Activated CD4-positive, alpha-beta T cell treated with anti-CD3 and anti-CD28 coated beads, Interleukin-2, amount 50 U/mL, for 1 hour (primary cell): ENCODE measurements at places on chromosomes 6 and 20.

DNA sequence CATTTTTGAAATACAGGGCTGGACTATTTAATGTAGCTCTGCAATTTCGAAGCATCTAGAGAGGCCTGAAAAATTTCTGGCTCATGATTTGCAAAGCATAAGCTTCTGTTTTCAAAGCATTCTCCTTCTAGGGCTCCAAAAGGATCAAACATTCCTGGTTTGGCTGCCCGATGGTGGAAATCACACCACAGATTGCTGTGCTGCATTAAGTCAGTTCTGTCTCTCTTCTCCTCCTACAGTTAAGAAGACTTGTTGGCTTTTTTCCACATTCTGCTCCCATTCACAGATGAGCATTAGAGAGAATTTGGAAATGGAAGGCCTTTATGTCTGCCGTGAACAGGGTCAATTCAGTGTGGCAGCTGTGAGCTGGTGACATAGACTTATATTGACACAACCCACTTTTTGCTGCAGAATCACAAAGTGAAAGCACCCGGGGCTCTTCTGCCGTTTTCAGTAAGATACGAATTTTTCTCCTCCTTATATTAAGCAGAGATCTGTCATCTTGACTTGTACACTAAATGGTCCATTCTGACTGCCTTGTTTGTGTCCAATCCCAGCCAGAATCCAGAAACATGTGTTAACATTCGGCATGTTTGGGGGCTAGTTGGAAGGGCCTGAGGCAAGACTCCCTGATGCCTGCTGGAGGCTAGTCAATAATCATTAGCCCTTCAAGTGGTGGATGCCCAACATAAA, 330.8 kb upstream of the DEFB112 start:
- no peak for DNase-seq

GRCh38 chr20:59972037-59972801, 14.0 kb downstream of the CDH26 start:
- no peak for DNase-seq

DNA sequence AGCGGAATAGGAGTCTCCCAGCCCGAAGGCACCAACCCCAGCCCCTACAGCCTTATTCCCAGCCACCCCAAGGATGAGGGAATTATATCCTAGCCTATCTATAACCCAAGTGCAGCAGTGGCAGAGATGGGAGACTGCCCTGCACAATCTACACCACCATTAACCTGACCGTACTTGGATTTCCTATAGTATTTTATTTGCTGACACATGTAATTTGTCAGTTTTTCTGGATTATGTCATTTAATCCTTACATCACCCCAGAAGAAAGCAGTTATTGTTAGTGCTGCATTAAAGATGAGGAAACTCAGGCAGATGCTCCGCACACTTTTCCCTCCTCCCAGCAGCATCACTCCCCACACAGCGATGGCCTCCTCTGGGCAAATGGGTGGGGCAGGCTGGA, 6.0 kb downstream of the BFSP1 start:
- no peak for DNase-seq

DNA sequence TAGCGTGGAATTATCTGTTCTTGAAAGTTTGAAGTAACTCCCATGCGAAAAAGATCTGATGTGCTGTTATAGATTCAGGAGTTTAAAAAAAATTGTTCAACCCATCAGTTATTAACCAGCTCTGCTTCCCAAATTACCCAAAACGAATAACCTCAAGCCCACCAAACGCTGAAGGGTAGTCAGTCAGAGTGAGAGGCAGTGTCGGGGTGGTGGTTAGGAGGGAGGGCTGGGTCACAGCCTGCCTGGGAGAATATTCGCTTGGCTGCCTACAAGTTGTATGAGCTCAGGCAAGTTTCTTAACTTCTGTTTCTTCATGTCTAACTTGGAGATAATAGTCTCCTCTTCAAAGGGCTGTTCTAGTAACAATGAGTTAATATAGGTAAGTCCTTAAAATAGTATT, 114.6 kb downstream of the JPH2 start:
- DNase-seq: no peak

- DNase-seq: peak; percentile 76
Observed at GRCh38 chr20:56358600-56359211, at the start of gene FAM210B. Gene FAM210B (plus strand): TSS chr20:56358974. CDS start chr20:56359006, 32 bp downstream.

- no peak for DNase-seq
Observed at GRCh38 chr20:47703748-47704147, 81.5 kb downstream of the SULF2 start.

DNA sequence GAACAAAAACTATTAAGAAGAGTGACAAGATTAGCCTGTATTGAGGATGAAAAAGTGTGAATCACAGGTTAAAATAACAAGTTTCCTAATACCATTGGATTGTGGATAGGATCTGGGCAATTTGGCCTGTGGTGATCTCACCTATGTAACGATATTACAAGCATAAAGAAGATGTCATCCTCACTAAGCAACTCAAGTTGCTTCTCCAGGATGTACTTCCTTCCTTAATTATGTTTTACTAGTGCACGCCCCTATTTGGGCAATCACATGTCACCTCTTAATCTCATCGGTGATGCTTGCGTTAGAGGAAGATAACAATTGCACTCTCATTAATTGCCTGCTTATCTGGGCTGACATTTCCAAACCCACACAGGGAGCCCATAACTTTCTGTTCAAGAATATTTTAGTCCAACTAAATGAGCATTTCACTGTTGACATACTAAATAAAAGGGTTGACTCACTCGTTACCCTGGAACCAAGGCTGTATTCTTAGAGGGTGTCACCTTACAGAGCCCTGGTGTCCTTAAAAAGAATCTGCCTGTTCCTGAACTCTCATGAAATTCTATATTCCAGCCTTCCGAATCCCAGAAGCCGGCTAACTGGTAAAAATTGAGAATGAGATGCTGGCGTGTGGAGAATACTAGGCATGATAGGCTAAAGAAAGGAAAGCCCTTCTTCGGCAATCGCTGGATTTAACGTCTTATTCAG, 88.2 kb upstream of the ATXN1 start:
- DNase-seq: no peak

DNA sequence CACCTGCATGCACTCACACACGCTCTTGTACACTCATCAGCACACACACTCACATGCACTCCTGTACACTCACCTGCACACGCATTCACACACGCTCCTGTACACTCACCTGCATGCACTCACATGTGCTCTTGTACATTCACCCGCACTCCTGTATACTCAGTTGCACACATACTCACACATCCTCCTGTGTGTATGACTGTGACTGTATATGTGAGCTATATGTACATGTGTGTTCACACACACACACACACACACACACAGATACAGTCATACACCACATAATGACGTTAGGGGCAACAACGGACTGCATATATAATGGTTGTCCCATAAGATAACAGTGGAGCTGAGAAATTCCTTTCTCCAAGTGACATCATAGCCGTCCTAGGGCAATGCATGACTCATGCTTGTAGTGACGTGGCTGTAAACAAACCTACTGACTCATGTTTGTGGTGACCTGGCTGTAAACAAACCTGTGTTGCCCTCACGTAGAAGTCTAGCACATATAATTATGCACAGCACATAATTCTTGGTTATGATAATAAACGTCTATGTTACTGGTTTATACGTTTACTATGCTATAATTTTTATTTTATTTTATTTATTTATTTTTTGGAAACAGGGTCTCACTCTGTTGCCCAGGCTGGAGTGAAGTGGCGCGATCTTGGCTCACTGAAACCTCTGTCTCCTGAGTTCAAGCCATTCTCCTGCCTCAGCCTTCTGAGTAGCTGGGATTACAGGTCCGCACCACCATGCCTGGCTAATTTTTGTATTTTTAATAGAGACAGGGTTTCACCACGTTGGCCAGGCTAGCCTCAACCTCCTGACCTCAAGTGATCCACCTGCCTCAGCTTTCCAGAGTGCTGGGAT, 22.8 kb upstream of the TAF4 start:
- DNase-seq: no peak

- no peak for DNase-seq
Observed at GRCh38 chr6:134170844-134171243, 118.4 kb upstream of the SLC2A12 start.

DNA sequence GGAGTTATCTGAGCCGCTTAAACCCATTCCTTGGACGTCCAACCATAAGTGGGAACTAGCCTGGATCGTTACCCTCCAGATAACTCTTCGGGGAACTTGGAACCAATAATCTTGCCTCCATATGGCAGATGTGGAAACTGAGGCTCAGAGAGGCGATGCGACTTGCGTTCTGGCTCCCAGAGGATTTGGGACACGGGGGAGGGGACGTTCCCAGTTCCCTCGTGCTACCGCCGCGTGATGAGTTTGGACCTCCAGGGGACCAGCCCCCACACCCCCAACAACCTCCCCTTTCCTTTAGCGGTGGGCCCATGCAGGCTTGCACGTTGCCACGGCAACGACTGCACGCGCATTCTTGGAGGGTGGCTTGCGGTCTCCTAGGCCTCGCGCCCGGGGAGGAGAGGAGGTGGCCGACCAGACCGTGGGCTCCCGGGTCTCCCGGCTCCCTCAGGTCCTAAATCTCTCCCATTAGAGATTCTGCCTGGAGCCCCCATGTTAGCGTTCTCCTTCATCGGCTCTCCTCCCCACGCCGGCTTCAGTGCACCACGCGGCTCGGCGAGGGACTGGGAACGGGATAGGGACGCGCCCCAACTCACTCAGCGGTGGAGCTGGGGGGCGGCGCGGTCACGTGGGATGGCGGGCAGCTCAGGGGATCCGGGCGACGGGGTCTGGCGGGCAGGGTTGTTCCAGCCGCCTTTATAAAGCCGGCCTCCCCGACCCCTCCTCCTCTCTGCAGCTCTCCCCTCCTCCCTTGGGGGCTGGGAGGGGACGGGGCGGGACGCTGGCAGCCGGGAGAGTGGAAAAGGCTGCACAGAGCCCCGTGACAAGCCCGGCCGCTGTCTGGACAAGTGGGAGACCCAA, at the start of gene PLTP:
Gene PLTP, minus strand, starts transcription at position 670 of the 858 bp plus-strand sequence. CDS start 703 bp downstream, outside the sequence.
- DNase-seq: peak; percentile 25

GRCh38 chr6:131950767-131951575, at the start of gene CCN2:
Gene CCN2 (minus strand): TSS chr6:131951372. CDS start chr6:131951172, 200 bp downstream.
- no peak for DNase-seq

DNA sequence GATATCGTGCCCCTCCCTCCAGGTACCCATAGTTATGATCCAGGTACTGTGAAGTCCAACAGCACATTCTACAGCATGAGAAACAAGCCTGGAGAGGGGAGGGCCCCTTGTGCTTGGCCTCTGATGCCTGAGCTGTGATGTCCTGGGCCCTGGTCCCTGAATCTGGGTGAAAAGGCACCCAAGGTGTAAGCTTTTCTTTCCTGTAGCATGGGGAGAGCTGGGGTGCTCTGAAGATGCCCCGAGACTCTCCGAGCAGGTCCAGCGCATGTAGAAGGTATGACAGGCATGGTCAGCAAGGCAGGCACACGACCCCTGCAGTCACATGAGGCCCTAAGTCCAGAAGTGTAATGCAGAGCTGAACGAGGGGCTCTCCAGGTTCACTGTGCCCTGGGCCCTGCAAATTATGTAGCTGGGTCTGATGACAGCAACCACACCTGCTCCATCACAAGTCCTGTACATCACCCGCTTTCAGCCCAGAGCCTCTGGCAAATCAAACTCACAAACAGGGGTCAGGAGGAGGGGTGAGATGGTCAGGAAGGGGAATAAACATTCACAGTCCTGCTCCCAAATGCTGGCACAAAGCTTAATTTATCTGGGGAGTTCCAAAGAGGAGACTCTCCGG, 1.8 kb upstream of the CTSZ start:
- DNase-seq: no peak

DNA sequence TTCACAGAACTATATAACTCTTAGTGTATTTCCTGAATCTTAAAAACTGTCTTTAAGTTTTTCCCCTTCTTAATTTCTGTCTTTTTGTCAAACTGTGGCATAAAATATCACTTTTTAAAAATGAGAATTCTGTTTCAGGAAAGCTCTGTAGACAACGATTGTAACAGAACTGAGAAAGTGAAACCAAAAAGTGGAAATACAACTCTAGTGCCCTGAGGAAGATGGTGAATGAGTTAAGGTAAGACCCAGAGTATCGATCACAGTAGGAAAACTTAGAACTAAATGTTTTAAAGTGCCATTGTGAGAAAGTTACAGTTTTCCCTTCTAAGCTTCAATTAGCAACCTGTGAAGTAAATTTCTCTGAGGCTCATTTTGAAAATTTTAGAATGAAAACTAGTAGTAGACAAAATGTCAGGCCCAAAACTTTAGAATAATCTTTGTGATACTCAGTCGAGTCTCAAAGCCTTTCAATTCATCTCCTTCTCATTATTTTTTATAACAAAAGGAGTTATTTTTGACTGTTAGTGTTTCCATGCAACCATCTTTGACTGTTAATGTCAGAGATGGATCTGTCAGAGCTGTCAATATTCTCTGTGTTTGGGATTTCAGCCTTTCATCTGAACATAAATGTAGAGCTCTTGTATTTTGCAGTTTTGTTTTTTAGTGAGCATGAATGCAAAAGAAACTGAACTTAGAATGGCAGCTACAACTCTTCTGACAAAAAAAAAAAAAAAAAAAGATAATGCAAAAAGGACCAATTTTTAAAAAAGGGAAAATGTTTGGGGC, 19.0 kb upstream of the TRDN start:
- no peak for DNase-seq

GRCh38 chr20:33811776-33812151, 616 bp downstream of the CHMP4B start:
- DNase-seq: no peak

DNA sequence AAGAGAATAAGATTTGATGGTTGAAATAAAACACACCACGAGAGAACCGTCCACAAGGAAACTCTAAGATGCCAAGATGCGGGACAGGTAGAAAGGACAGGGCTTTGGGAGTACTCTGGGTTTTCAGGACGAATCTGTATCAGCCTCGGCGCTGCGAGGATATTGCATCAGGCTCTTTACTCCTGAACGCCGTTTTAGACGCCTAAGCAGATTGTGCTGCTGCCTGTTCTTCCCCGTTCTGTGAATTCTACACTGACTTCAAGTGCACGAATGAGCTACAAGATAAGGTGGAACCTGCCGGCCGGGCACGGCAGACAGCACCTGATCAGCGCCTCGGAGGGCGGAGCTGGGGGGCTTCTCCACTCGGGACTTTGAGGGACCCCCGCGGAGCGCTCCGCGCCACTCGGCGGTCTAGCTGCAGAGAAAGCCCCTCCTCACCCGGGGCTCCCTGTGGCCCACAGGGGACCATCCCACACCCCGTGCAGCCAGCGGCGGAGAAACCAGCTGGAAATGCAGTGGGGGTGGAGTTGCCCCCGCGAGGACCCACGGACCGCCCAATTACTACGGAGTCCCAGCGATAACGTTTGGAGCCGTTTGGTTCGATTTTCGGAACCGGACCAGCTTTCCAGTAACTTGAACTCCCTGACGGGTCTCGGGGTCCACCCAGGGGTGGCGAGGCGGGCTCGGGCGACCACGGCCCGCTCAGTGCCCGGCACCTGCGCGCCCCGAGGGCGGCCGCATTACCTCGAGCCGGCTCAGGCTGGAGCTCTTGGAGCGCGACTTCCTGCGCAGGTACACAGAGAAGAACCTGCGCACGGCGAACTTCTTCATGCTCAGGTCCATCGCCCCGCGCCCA, 646 bp downstream of the RPS6KA2 start:
- DNase-seq: peak; percentile 23
